ENCODE measurements at places on chromosomes 2 and 18.

GRCh38 chr2:2938481-2938880 lies 439.1 kb downstream of the EIPR1 start:
- DNase-seq: no peak

DNA sequence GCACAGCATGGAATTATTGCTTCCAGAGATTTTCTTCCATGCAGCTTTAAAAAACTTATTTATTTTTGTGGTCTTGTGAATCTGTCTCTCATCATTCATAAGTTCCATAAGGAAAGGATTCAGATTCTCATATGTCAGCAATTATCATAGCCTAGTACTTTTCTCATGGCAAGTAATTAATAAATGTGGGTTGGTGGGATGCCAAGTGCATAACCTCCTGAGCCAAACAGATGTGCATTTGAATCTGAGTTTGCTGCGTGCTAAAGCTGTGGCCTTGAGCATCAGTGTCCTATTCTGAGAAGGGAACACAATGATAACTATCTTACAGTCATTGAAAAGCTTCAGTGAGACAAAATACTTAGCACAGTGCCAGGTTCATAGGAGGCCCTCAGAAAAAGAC lies 331.9 kb downstream of the PDE11A start:
- no peak for DNase-seq

GRCh38 chr2:240232961-240233884 lies 92.8 kb upstream of the OTOS start:
- peak; percentile 70 for DNase-seq

GRCh38 chr2:62731275-62731674 lies 25.8 kb downstream of the EHBP1 start:
- DNase-seq: no peak

DNA sequence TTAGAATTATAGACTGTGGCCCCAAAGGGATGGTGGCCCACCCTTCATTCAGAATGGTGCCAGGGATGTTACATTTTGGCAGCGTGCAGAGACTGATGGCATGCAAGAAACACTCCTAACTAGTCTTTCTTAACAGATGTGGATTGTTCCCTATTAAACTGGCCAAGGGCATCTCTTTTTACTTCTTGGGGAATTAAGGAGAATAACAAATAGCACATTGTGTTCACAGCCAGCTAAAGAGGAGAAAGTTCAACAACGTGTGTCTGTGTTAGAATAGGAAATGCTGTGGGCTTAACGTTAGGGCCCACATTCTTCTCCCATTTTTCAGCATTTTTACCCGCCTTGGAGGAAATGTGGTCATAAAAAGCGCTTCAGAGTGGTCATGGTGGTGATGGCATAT lies 404.8 kb downstream of the CDH2 start:
- DNase-seq: no peak

Measured in stimulated activated CD4-positive, alpha-beta T cell treated with anti-CD3 and anti-CD28 coated beads, Interleukin-15, amount 100 ng/mL, for 48 hours (primary cell).